ENCODE measurements at places on chromosomes 1 and 21. TPM values are rescaled to one million over a fixed set of nuclear protein-coding genes. Genes with fewer than 3 reads are reported as not detected.
A peak's percentile ranks its signal among the peaks of the same experiment; 100 is the strongest.

- no peaks in the 10 kb centered on the region for H3K27me3 ChIP-seq
- no peaks in the 10 kb centered on the region for H3K4me1 ChIP-seq
- no peak for DNase-seq
- H3K27ac ChIP-seq: no peak overlapping the region
- H3K36me3 ChIP-seq: no peaks in the 10 kb centered on the region
These were observed 407.2 kb downstream of the HLX start for GRCh38 chr1:221286399-221286798.

Gene CELA2B
- not detected for total RNA-seq

Gene WNT9A
- 26.5 TPM for total RNA-seq

DNA sequence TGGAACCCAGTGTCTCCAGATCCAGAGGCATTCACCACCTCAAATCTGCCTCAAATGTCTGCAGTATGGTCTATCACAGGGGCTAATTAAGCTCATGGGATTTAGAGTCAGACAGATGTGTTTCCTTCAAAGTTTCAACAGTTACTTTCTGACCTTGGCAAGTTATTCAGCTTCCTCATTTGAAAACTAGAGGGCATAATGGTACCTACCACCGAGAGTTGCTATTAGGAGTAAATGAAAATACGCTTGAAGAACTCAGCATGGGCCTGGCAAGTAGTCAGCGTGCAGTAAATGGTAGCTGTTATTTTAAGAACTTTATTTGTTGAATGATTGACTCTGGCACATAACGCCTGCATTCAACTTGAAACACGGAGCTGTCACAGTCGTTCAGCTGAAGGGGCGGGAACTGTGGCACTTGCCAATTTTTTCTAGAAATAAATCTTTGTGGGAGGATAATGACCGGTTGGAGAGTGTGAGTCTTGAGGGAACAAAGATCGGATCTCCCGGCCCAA is 1.2 kb upstream of the CAP1 start:
- peak overlapping the region; percentile 98 for H3K27ac ChIP-seq
- no peaks in the 10 kb centered on the region for H3K27me3 ChIP-seq
- DNase-seq: peak; percentile 41

DNA sequence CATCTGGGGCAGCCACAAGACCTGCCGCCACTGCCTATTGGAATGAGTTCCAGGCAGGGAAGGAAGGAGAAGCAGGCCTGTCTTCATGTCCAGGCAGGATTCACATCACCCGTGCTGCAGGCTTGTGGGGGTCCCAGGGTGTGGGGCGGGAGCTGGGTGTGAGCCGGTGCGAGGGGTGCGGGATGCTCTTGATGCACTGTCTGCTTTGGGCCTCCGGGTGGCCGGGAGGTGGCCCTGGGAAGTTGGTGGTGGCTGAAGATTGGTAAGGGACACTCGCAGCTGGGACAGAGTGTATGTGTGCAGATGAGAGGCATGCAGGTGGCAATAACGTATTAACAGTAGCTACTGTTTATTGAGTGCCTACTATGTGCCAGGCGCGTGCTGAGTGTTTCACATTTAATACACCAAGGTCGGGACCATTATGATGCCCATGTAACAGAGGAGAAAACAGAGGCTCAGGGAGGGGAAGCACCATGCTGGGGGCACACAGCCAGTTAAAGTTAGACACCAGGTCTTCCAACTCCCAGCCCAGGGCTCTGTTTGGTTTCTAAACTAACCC is 3.3 kb downstream of the CROCC start:
- no peak for DNase-seq
- no peaks in the 10 kb centered on the region for H3K4me1 ChIP-seq
- no peak overlapping the region for H3K27ac ChIP-seq
- H3K36me3 ChIP-seq: no peaks in the 10 kb centered on the region
